Left lobe of liver (tissue), 2 donors: ENCODE measurements at places on chromosomes 11 and 22. TPM values are rescaled to one million over a fixed set of nuclear protein-coding genes. Genes with fewer than 3 reads are reported as not detected.

GRCh38 chr11:99968336-99968735, 718.8 kb upstream of the ARHGAP42 start:
- DNase-seq: no peak

GRCh38 chr11:3120071-3120792, 44.9 kb downstream of the OSBPL5 start:
- no peak for DNase-seq

- DNase-seq: no peak
Observed at GRCh38 chr11:67113231-67113721, 5.8 kb upstream of the KDM2A start.

APOA4 gene
- 102 TPM for total RNA-seq

GRM5 gene
- total RNA-seq: not detected

DNA sequence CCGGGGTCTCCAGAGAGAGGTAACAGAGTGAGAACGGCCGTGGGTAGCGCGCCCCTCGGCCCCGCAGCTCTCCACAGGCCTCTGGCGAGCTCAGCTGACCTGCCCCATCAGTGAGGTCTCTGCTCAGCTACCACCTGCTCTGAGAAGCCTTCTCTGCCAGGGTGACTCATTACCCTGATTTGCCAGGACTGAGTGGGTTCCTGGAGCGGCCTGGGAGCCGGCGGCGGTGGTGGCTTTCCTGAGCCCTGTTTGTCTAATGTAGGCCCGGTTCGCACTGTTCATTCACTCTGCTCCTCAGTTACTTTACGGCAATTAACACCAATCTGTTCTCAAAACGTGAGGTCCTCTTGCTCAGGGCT, 351.0 kb upstream of the B3GAT1 start:
- peak; percentile 32 for DNase-seq

- DNase-seq: no peak
Observed at GRCh38 chr11:9566561-9567063, 6.9 kb upstream of the WEE1 start.

GRCh38 chr11:3220101-3220500, 1.5 kb upstream of the MRGPRG start:
- no peak for DNase-seq

DNA sequence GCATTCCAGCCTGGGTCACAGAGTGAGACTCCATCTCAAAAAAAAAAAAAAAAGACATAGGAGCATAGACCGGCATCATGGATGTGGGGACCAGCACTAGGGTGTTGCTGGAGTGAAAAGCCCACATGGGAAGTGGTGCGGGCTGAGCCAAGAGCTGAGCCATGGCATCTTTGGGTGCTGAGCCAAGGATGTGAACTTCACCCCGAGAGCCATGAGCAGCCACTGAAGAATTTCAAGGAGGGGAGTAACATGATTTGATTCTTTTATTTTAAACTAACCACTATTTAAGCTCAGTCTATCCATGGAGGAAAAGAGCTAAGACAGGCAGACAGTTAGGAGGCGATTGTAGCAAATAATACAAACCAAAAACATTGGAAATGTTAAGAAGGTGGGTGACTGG, 57.4 kb downstream of the AHNAK start:
- no peak for DNase-seq

GRCh38 chr11:93536101-93536861, 6.9 kb downstream of the SMCO4 start:
- DNase-seq: no peak

- no peak for DNase-seq
Observed at GRCh38 chr22:38135133-38135706, 24.7 kb upstream of the BAIAP2L2 start.

DNA sequence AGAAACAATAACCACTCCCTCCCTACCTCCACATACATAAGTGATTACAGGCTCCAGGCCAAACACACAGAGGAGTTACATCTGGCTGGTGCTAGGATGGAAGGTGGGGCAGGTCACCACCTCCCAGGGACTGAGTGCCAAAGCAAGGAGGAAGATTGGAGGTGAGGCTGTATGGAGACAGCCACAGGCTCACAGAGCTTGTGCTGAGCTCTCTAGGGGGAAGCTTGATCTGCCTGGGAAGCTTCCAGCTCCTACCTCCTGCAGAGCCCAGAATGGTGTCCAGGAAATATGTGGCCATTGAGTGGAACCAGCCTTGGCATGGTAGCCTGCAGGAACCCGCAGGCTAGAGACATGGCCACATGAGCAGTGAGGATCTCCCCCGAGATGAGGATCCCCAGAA, 3.6 kb upstream of the MED15 start:
- no peak for DNase-seq
